Naive thymus-derived CD4-positive, alpha-beta T cell (primary cell): ENCODE measurements at places on chromosomes 2 and 18. TPM values are rescaled to one million over a fixed set of nuclear protein-coding genes. Genes with fewer than 3 reads are reported as not detected.

Gene SERPINB7
- total RNA-seq, result not detected in 2 replicates

Gene TUBA4B
- not detected for total RNA-seq

Gene DGKD
- 234 TPM for total RNA-seq

Gene BMP10
- not detected in 2 replicates for total RNA-seq

DNA sequence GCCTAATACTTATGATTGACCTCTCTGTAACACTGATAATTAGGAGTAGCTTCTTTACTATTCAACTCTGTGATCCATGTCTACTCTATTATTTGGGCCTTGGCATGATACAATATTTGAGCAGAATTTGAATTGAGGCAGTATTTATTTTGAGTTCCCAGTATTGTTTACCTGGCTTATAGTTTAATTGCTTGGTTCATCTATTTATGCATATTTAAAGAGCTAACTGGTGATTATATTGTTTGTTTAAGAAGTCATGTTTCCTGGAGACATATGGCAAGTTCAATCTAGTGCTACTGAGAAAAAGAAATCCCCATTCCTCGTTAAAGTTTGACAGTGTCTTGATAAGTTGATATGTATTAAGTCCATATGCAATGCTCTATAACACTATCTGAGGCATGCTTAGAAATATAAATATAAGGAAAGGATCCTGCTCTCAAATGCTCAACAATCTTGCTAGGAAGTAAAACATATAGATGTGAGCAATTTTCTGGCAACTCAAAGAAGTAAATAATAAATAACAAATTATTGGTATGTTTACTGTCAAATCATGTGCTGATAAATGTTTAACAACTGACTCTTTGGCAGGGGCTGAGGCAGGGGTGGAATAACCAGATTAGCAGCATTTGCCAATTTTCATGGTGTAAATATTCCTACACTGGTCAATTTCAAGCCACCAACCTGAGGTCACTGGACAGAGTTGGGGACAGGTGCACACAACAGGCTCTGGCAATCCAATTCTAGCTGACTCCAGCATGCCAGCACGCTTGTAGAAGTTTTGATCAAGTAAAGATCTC, 430.2 kb upstream of the PIK3C3 start:
- H3K4me3 ChIP-seq, result no peak overlapping the region
- H3K27me3 ChIP-seq, result no peaks in the 10 kb centered on the region
- no peak overlapping the region for H3K27ac ChIP-seq
- no peaks in the 10 kb centered on the region for H3K4me1 ChIP-seq
- DNase-seq, result no peak
- no peaks in the 10 kb centered on the region for H3K36me3 ChIP-seq

DNA sequence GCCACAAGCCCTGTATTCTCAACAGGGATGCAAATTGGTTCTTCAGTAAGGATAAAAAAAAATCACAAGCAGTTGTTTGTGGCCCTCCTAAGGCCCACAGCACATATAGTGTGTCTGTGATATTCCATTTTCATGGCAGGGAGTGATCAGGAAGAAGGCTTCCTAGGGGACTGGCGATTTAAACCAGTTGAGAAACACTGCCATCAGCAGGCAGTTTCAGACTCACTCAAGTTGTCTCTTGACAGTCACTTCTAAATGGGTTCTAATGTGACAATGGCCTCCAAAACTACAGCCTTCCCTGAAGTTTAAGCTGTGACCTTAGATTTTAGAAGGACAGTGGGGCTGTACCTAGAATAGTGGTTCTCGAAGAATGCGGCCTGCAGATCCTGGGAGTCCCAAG, 6.0 kb downstream of the CIAO1 start:
- H3K4me1 ChIP-seq, result peaks cover 8% of the 10 kb centered on the region
- DNase-seq, result no peak
- peaks cover 24% of the 10 kb centered on the region for H3K36me3 ChIP-seq
- H3K4me3 ChIP-seq, result no peak overlapping the region
- no peaks in the 10 kb centered on the region for H3K27me3 ChIP-seq
- H3K27ac ChIP-seq, result no peak overlapping the region

DNA sequence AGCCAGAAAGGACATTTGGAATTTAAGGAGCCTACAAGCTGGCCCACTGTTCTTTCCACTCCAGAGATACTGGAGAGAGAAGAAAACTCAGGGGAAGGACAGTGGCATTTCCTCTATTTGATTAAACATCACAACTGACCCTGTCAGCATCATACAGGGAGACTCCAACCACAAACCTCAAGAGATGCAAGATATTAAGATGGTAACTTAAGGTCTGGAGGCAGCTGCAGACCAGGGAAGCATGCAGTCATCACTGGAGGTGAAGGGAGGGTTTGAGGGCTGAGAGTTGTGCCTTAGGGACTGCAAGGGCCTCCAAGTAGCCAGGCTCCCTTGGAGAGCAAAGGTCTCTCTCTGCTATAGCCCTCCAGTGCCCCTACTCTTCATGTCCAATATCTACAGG, 67.4 kb downstream of the RNF152 start:
- no peak for DNase-seq
- H3K4me1 ChIP-seq, result no peaks in the 10 kb centered on the region
- H3K4me3 ChIP-seq, result no peak overlapping the region
- no peak overlapping the region for H3K27ac ChIP-seq

DNA sequence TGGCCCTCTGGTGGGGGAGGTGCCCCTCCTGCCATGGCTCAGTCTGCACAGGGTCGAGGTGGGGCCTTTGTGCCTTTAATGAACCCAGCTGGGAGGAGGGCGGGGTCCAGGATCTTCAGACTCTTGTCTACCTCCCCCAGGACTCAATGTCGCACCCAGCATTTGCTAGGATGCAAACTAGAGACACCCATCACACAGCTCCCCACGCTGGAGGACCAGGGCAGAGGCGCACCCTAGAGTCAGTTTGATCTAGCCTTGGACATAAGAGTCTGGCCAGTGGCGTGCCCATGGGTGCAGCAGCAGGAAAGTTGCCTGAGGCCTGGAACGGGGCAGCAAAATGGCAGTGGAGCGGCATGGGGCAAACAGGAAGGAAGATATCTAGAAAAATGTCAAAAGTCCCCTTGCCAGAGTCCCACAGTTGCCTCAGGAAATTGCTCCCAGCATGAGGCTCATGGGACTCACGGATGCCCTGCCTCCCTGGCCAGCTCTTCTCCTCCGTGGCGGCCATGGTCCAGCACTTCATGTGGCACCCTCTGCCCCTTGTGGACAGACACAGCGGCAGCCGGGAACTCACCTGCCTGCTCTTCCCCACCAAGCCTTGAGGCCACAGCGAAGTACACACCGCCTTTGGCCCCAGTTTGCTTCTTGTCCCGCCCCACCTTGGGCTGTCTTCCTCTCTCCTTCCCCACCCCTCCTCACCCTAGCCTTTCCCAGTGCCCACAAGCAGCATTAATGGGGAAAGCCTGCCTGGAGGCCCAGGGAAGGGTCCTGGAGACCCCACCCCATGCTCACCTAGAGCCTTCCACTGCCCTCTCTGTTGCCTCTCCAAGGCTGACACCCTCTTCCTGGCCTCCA, 17.7 kb downstream of the SH2D6 start:
- H3K27ac ChIP-seq, result peak overlapping the region; percentile 82
- no peak overlapping the region for H3K4me3 ChIP-seq
- no peaks in the 10 kb centered on the region for H3K27me3 ChIP-seq
- H3K36me3 ChIP-seq, result no peaks in the 10 kb centered on the region

- no peaks in the 10 kb centered on the region for H3K4me1 ChIP-seq
- H3K27ac ChIP-seq, result no peak overlapping the region
- no peaks in the 10 kb centered on the region for H3K27me3 ChIP-seq
- H3K4me3 ChIP-seq, result no peak overlapping the region
- DNase-seq, result no peak
- H3K36me3 ChIP-seq, result no peaks in the 10 kb centered on the region
Observed at GRCh38 chr2:239894276-239894675, 130.9 kb downstream of the NDUFA10 start.

DNA sequence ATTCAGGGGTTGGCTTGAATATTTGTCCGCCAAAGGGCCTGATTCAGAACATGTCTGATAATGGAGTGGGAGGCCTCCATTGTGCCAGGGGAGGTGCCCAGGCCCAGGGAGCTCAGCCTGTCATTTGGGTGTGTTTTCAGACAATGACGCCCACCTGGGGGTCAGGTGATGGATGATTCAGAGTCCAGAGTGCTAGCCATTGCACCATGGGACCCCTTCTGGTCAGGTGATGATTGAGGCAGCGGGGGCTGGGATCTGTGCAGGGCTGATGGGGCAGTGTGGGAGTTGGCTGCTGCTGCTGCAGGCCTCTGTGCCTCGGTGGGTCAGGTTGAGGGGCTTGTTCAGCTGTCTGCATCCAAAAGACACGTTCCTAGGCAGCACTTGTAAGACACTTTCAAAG, 8.3 kb upstream of the ARHGEF4 start:
- H3K4me1 ChIP-seq, result peaks cover 11% of the 10 kb centered on the region
- DNase-seq, result no peak
- no peaks in the 10 kb centered on the region for H3K36me3 ChIP-seq
- H3K27me3 ChIP-seq, result no peaks in the 10 kb centered on the region

DNA sequence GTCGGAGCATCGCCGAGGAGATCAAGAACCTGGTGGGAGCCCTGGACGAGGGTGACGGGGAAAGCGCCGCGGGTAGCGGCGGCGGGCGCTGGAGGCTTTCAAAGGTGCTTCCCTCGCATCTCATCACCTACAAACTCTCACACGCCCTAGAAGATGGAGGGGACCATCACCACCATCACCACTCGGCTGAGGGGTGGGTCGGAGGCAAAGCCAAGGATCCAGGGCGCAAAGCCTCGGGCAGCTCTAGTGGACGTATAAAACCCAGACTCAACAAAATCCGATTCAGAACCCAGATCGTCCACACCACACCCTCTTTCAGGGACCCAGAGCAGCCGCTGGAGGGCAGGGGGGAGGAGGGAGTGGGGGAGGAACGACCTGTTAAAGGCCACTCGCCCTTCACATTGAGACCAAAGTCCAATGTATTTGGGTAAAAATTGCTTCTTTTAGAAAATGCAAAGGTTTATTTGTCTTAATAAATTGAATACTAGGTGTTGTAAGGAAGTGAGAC, 1.5 kb downstream of the SOWAHC start:
- DNase-seq, result no peak
- H3K4me1 ChIP-seq, result no peaks in the 10 kb centered on the region
- H3K27ac ChIP-seq, result no peak overlapping the region

- no peak for DNase-seq
- H3K4me1 ChIP-seq, result no peaks in the 10 kb centered on the region
- no peak overlapping the region for H3K27ac ChIP-seq
- no peaks in the 10 kb centered on the region for H3K27me3 ChIP-seq
- H3K4me3 ChIP-seq, result no peak overlapping the region
Observed at GRCh38 chr2:39160982-39161381, 40.1 kb upstream of the SOS1 start.

DNA sequence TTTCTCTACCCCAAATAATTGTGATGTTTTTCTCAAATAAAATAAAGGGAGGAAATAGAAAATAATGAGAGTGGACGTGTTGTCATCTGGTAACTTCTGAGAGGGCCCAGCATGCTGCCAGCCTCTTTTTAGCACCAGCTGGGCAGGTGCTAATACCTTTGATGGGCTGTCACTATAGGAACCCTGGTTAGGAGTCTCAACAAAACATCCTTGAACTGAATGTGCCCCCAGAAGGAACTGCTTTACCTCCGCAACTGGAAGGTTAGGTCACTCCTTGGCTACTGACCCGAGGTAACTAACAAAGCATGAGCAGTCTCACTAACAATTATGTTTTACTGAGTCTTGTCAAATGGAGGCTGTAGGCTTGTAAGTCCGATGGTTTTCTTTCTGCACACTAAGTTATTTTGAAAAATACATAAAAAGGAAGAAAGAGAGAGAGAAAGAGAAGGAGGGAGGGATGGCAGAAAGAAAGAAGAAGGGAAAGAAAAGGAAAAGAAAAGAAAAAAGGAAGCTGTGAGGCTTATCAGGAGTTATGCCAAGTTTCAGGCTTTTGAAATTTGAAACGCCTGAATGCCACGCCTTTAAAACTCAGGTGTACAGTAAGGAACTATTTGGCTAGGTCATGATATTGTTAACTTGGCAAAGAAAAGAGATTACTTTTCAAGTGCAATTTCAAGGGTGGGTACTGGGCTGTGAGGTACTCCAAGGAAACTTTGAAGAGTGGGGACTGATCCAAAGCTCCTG, 91.0 kb downstream of the TGIF1 start:
- H3K4me3 ChIP-seq, result no peak overlapping the region
- H3K27ac ChIP-seq, result no peak overlapping the region
- no peak for DNase-seq
- H3K4me1 ChIP-seq, result no peaks in the 10 kb centered on the region
- H3K27me3 ChIP-seq, result no peaks in the 10 kb centered on the region
- H3K36me3 ChIP-seq, result no peaks in the 10 kb centered on the region

DNA sequence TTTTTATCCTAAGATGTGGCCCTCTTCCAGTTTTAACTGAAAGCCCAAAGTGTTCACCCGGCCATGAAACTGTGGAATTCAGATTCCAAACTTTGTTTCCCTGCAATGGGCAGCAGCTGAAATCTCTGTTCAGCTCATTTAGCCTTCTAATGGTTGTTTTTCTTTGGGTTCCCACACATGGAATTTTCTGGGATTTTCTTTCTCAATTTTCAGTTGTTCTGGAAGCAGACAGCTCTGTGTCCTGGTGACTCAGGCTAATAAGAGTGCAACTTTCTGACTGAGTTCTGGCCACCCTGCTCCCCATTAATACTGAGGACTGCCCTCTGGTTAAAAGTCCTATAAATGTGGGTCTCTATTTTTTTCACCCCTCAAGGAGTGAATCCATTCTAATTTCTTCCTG, 78.5 kb downstream of the PMS1 start:
- H3K27ac ChIP-seq, result no peak overlapping the region
- H3K4me3 ChIP-seq, result no peak overlapping the region
- no peak for DNase-seq
- no peaks in the 10 kb centered on the region for H3K4me1 ChIP-seq

GRCh38 chr2:159214325-159214865, 72.1 kb downstream of the WDSUB1 start:
- peaks cover 10% of the 10 kb centered on the region for H3K4me1 ChIP-seq
- no peaks in the 10 kb centered on the region for H3K27me3 ChIP-seq
- no peaks in the 10 kb centered on the region for H3K36me3 ChIP-seq
- no peak for DNase-seq
- no peak overlapping the region for H3K4me3 ChIP-seq
- no peak overlapping the region for H3K27ac ChIP-seq

GRCh38 chr2:128312411-128312810, 6.3 kb downstream of the HS6ST1 start:
- H3K27me3 ChIP-seq, result no peaks in the 10 kb centered on the region
- DNase-seq, result no peak
- no peak overlapping the region for H3K4me3 ChIP-seq

DNA sequence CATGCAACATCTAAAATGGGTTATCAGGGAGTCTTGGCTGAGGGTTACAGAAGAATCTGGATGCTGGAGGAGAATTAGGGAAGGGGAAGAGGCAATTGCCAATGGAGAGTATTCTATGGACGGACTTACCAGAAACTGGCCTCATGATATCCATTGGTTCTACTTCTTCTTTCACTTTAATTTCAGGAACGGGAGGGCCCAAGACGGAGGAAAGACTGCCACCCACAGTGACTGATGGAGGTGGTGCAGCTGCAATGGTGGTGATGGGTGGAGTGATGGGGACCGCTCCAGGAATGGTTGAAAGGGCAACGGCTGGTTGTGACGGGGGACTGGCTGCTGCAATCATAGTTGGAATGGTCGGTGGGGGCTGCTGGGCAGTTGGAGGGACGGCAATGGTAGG, 69.1 kb upstream of the AMMECR1L start:
- no peaks in the 10 kb centered on the region for H3K27me3 ChIP-seq
- DNase-seq, result no peak
- H3K36me3 ChIP-seq, result peaks cover 6% of the 10 kb centered on the region
- no peak overlapping the region for H3K4me3 ChIP-seq

- no peak overlapping the region for H3K27ac ChIP-seq
- H3K4me1 ChIP-seq, result no peaks in the 10 kb centered on the region
- no peak for DNase-seq
Observed at GRCh38 chr2:118300832-118301231, 212.6 kb downstream of the INSIG2 start.
